ENCODE measurements at places on chromosomes 3 and 15. TPM values are rescaled to one million over a fixed set of nuclear protein-coding genes. Genes with fewer than 3 reads are reported as not detected.

DNA sequence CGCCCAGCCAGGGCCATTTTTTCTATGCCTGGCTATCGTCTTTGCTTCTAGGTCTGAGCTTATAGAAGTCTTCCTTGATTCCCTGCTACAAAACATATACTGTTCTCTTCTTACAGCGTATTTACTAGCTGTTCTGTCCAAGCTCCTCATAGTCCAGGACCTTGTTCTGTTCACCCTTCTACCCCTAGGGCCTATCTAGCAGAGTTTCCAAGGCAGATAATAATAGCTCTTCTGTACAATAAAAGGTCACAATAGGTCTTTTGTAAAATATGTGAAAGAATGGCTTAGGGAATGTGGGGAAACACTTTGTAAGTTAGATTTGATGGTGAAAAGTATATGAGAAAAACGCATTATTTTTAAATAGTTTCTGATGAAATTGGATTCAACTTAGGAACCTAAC, 158.2 kb downstream of the P3H2 start:
- peak; percentile 97 for DNase-seq

DNA sequence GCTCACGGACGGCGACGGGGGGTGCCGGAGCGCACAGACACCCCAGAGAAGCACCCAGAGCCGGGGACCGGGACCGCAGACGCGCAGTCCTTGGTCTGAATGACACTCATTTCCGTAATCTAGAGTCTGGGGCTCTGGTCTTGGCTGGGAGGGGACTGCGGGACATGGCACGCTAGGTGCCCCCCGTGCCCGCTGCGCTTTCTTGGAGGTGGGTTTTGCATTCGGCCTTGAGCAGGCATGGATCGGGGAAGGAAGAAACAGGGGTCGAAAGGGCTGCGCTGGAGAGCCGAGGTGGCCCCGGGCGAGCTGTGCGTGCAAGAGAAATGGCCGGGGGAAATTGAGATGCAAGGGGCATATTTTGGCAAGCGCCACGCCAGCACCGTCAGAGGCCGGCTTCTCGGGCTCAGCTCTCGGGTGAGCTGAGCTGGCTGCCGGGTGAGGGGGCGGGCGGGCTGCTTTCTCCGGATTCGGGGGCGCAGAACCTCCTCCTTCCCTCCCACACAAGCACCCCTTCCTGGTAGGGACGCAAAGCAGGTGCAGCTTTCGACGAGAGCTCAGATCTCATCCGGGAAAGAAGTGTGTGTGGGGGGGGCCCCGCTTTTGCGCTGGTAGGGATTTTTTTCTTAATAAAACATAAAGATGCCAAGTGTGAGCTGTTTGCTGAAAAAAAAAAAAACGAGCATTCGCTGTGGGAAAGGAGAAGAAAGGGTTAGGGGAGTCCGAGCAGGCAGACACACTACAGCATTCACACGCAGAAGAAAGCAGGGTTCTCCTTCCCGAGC, 963 bp upstream of the NTRK3 start:
- DNase-seq: no peak

DNA sequence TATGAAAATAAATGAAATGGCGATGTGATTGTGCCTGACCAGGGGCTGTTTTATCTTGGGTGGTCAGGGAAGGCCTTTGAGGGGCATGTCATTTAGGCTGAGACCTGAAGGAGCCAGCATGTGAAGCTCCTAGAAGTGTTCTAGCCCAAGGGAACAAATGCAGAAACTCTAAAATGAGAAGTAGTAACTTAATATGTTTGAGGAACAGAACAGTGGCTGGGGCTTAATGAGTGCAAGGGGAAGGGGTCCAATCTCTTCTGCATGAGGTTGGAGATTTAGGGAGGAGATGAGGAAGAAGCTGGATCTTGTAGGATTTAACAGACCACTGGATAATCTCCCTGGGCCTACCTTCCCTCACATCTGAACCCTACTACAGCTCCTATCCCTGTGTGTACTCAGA, 110.5 kb downstream of the AKAP13 start:
- DNase-seq: no peak

Gene GCHFR
- total RNA-seq: 1.3 TPM

- DNase-seq: no peak
These were observed 171.1 kb downstream of the PDZRN3 start for GRCh38 chr3:73453666-73454065.

DNA sequence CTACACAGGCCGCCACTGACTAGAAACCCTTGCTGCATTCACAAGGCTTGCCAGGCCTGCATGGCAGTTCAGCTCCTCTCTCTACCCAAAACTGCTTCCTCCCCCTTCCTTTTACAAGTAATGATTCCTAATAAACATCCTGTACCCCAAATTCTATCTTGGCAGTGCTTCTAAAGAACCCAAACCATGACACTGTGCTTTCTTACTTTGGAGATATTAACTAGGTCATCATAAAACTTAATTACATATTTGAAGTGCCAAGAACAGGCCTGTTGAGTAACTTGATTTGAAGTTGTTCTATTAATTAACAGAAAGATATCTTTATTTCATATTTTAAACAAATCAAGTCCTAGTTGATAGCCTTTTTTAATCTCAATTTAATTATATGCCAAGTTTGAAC, 88.4 kb downstream of the THBS1 start:
- DNase-seq: no peak

- DNase-seq: no peak
These were observed 62.6 kb upstream of the SCN10A start for GRCh38 chr3:38878646-38879045.

GRCh38 chr3:10717756-10718155, 98.3 kb upstream of the SLC6A11 start:
- DNase-seq: no peak

Gene CXCR6
- not detected for total RNA-seq

DNA sequence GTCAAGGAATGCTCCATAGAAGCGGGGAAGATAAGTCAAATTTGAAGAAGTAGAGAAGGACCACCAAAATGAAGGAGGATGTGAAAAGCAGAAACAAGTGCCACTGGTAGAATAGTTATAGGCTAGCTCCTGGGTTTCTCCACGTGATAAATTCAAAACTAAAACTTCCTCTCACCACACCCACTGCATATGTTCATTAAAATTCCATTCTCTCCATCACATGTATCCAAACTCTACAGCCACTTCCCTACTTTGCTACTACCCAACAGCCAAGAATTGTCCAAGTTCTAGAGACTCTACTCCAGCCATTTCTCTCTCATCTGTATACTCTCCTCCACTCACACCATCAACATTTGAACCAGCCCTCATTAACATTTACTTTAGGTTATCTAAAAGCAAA, 60.5 kb downstream of the COL8A1 start:
- no peak for DNase-seq

Gene KCNAB1
- total RNA-seq: 0.90 TPM

GRCh38 chr15:40533763-40534364, 31.0 kb downstream of the CCDC32 start:
- no peak for DNase-seq

DNA sequence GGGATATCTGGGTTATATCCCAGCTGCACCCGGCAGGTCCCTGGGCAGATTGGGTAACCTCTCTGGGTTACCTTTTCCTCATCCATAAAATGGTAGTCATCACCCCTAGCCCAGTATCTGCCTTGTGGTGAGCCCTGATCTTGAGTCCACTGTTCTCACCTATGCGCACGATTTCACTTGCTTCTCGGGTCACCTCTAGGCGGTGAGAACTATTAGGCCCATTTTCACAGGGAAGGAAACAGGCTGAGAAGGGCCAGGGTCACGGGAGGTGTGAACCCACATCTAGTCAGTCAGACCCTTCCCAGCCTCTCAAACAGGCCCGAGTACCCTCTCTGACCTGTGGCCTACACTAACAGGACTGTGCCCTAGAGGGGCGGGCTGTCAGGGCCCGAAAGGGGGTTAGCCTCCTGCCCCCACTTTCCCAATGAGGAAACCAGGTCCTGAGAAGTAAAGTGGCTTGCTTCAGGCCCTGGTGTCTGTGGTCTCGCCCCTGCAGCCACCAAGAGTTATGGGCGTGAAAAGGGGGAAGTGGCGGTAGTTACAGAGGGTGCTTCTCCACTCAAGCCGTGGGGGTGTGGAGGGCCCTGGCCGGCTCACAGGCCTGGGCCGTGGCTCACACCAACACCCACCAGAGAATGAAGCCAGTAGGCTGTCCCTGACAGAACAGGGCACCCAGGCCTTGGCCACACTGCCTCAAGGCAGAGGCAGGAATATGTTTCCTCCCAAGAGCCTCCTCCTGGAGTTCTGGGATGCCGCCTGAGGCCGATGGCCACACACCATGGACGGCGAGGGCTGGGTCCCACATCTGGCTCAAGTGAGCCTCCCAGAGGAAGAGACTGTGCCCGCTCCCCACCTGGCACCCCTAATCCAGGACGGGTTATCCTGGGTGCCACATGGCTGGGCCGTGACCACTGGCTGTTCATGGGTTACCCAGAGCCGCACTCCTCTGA, 19.5 kb downstream of the PSTPIP1 start:
- DNase-seq: no peak

DNA sequence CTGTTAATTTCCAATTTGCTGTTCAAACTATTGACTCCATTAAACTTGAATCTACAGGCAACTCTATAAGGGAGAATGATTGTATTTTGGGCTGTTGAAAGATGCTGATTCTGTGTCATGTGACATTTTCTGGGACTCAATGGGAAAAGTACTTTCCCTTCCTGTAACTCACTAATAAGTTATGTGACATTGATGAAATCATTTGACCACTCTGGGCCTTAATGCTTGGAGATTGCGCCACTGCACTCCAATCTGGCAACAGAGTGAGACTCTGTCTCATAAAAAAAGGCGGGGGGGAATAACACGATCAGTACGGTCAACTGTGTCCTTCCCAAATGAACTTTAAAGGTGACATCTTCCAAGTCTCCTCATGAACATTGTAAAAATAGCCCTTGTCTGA, 215.2 kb upstream of the SGO1 start:
- DNase-seq: no peak

DNA sequence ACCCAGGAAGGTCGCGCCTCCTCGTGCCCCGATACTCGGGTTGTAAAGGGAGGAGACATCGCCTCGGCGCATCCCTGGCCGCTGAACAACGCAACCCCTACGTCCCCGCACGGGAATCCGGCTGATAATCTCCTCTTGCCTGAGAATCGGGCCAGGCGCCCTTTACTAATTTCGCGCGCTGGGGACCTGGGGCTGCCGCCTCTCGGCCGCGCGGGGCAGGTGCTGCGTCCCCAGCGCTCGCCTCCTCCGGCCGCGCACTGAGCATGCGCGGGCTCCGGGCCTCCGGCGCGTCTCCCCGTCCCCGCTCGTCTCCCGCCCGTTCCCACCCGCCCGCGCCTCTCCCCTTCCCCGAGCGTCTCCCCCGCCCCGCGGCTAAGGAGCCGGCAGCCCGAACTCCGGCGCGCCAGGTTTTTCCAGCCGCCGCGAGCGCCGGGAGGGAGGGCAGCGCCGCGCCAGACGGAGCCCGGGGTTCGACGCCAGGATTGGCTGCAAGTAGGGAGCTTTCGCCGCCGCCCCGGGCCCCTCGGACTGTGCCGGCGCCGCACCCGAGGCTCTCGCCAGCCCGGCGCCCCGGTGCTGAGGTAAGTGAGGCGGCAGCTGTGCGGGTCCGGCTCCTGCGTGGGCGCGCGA, at the start of gene CNTN4:
Gene CNTN4 (plus strand): TSS at position 469 of the 630 bp plus-strand sequence.
- peak; percentile 20 for DNase-seq

- DNase-seq: no peak
These were observed 300.2 kb upstream of the RBMS3 start for GRCh38 chr3:28980631-28981030.

DNA sequence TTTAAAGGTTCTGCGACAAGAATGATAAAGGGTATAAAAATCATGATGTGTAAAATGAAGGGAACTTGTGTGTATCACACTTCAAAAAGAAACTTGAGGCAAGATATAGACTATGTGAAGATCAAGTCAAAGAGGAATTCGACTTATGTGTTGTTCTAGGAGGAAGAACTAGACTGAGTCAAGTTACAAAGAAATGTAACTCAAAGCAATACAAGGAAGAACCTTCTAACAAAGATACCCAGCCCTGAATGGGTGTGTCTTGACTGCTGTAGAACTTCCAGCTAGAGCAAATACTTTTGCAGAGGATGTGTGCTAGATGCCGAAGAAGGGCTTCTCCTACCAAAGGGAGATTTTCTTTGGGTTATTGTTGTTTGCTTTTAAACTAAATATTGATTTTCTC, 2.4 kb downstream of the SLC49A4 start:
- DNase-seq: no peak

Gene C3orf22
- not detected for total RNA-seq

Measured in SK-MEL-5 (cell line).